ENCODE measurements at places on chromosomes 2 and 18.

DNA sequence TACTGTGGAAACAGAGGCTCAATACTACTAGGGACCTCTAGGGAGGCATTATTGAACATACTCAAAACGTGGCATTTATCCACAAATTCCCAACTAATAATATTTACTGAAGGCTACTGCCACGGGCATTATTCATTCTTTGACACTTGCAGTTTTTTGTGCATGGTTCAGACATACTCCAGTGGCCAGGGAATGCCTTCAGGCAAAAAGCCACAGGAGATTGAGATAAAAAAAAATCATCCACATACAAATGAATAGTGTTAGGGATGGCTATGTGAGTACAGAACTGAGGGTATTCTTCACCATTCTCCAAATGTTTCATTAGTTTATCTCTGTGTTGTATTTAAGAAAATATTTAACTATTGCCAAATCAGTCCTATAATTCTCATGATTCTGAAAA is 974.9 kb upstream of the PIK3C3 start:
- DNase-seq = no peak

DNA sequence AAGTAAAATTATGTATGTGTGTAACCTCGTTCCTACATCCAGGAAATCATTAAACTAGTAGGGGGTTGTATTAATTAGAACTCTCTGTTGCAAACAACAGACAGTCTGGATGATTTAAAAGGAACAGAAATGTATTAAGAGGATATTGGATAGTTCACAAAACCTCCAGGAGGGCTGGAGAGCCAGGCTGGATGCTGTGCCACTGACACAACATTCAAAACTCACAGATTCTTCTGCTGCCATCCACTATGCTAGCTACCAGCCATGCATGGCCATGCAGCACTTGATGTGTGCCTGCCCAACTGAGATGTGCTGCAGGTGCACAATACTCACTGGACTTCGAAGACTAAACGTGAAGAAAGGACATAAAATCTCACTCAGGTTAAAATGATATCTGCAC is 48.2 kb upstream of the SH3RF3 start:
- DNase-seq = no peak

GRCh38 chr2:11481789-11482472 is 16.0 kb upstream of the E2F6 start:
- no peak for DNase-seq

DNA sequence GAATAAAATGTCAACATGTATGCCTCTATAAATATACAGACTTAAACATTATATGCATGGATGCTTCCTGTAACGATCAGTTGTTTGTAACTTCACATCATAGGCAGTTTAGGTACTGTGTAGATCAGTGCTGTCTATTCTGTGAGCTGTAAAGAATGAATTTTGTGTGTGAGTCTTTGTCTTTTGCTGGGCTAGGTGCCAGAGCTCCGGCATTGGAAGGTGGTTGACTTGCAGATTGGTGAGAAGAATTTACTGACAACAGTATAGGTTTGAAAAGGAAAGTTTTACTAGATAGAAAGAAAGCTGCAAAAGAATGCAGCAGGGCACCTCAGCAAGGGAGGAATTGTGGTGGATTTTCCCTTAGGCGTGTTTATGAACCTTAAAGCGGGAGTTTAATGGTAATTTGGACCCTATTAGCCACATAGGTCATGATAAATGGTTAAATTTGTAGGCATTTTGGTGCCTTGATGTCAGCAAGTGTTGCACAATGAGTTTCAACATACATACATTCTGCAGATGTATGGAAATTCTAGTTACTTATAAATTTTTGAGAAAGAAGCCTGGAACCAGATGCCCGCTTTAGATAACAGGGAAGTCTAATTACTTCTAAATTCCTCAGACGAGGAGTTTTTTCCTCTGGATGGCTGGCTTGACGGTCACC is 6.7 kb upstream of the QPCT start:
- DNase-seq = no peak

GRCh38 chr2:82795446-82795845 is 1663.6 kb downstream of the SUCLG1 start:
- peak; percentile 63 for DNase-seq

- DNase-seq = no peak
Observed at GRCh38 chr18:7953095-7953958, 386.2 kb downstream of the PTPRM start.

DNA sequence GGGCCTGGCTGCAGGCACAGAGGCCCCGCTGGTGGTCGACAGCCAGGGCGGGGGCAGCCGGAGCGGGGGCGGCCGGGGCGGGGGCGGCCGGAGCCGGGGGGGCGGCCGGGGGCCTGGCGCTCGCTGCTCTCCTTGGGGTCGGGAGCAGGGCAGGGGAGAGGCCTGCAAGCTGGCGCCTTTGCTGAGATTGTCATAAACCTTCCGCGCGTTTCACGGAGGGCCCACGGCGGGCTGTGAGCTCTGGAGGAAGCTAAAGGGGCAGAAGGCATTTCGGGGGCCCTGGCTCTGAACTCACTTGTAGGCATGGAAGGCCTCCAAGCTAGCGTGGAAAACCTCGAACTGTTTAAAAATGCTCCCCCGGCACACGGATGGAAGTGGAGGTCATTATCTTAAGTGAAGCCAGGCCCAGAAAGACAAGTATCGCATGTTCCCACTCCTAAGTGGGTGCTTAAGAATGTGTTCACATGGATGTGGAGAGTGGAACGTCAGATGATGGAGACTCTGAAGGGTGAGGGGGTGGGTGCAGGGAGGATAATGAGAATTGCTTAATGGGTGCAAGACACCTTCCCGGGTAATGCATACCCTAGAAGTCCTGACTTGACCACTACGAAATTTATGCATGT is 629 bp downstream of the PRELID3A start:
- DNase-seq = no peak

Data from mammary epithelial cell (primary cell).